PC-9 (cell line): ENCODE measurements at places on chromosomes 7 and 10.
A peak's percentile ranks its signal among the peaks of the same experiment; 100 is the strongest.

- no peak for DNase-seq
These were observed 70.8 kb downstream of the NKX6-2 start for GRCh38 chr10:132714986-132715775.

DNA sequence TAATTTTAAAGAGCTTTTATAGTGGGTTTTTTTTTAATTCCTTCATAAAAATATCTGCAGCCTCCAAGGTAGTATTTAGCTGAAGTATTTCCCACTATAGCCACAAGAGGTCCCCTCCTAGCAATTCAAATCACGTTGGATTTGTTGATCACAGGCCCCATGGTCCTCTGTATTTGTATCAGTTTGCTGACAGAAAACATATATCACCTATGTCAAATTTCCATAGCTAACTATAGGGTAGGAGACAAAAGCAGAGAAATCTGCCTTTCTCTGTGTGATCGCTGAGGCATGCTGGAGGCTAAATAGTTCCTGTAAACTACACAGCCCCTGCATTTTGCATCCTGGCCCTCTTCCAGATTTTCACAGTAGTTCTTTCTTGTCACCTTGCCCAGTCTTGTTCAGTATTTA lies 1.7 kb upstream of the CTNNA3 start:
- DNase-seq, result peak; percentile 14

DNA sequence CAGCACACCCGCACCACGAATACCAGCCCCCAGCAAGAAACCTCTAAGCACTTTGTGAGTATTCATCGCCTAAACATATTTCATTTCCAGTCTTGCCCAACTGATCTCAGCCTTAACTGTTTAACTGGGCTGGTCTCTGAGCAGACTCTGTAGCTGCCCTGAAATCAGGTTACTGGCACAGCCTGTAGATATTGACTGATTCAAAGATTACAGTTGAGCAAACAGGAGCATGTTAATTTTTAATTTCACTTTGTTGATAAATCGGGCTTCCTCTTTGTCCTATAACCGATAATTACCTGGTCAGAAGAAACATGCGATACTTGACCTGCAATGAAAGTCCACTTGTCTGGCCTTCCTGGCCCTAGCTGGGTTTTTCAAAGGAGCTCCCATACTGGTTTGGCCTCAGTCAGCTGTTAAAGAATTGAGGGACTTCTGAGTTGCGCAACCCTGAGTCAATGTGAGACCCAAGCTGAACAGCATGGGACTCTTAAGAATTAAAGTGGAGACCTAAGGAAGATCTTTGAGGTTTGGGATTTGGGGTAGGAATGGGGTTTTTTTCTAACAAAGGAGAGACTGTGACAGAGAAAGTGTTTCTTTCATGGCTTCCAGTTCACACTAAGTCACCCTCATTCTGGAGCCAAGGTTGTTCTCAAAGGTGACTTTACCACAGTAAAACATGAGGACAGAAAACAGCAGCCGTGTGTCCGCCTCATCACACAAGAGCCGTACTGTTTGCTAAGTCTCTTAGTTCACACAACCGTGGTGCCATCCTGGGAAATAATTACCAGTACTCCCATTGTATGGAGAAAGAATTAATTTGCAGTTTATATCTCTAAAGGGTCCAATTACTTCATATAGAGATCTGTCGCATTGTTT lies 75.9 kb downstream of the PPP1R3C start:
- DNase-seq, result no peak

GRCh38 chr7:81924494-81924893 lies 154.6 kb upstream of the HGF start:
- no peak for DNase-seq

DNA sequence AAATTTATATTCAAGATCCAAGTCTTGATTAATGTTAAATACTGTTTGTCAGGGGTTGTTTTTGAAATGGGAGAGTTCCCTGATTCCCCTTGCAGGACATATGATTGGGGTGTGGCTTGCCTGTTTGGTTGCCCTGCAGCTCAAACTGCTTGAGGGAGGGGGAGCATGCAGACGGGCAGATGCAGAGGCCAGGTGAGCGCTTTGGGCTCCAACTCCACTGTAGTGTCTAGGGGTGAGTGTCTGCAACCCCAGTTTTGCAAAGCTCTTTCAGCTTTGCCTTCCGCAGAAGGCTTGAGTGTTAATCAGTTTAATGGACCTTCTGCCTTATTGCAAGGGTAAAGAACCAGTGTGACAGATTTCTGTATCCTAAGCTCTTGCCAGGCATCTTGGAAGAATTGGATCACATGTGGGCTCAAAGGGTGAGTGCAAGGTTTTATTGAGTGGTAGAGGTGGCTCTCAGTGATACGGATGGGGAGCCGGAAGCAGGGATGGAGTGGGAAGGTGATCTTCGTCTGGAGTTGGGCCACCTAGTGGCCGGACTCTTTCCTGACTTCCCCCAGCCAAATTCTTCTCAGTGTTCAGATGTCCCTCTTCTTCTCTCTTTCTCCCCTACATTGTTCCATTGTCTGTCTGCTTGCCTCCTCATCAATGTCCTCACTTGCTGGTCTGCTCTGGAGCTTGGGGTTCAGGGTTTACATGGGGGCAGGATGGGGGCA lies 479.7 kb downstream of the ATRNL1 start:
- DNase-seq, result no peak

- no peak for DNase-seq
These were observed 64.0 kb downstream of the CDC123 start for GRCh38 chr10:12259988-12260387.

- DNase-seq, result no peak
These were observed 17.1 kb downstream of the PLXDC2 start for GRCh38 chr10:19833170-19833824.

DNA sequence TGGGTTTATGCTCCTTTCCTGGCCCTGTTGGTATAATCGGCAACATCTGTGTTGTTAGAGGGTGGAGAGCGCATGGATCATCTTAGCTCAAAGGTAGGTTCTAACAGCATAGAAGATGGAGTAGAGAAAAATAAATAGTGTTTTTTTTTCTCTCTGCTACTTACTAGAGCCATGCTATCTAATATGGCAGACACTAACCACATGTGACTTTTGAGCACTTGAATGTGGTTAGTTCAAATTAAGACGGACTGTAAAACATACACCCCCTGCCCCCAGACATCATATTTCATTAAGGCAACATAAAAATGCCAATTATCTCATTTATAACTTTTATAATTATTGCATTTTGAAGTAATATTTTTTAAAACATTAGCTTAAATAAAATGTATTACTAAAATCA lies 525.1 kb downstream of the KIF20B start:
- DNase-seq, result no peak

DNA sequence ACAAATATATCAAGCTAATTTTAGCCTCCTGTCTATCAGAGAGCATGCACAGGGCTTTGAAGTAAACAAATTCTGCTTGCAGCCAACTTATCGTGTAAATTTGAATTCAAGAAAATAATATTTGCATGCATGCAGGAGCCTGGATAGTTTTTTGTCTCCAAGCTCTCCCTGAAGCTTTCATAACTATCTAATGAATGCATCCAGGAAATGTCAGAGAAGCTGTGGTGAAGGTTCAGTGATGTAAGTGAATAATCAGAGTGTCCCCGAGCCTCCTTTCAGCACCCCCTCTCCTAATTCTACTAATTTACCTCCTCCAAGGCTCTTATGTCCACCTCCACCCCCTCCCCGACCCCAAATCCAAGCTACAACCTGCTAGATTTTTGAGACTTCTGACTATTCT lies 172.0 kb upstream of the ZNF32 start:
- DNase-seq, result no peak

GRCh38 chr10:69338133-69338456 lies 59.8 kb downstream of the HK1 start:
- DNase-seq, result no peak

DNA sequence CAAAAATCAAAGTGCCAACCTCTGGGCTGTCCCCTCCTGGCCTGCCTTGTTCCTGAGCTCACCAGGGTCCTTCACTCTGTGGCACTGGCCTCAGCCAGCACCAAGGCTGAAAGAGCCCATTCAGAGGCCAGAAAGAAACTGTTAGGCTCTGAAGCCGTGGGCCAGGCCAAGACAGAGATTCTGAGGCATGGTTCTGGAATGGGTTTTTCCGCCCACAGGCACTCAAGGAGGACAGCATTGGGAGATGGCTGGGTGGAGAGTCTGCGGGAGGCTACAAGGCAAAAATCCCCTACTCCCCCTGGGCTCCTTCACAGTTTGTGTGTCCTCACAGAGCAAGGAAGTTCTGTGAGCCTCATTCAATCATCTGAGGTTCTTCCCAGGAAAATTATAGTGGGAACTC lies 31.7 kb downstream of the GRIFIN start:
- DNase-seq, result no peak

GRCh38 chr7:117982071-117983055 lies 109.1 kb upstream of the CTTNBP2 start:
- DNase-seq, result no peak

DNA sequence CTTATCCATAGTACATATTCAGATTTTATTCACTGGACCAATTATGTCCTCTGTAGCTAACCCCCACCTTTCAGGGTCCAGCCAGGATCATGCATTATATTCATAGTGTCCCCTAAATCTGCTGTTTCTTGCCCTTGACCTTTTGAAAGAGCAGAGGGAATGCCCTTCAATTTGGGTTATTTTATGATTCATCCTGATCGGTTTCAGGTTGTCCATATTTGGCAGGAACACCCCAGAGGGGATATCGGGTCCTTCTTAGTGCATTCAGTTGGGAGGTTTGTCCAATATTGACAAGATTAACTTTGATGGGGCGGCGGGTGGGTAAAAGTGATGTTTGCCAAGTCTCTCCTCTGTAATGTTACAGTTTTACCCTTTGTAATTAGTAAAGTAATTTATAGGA lies 60.9 kb downstream of the SHH start:
- DNase-seq, result no peak

GRCh38 chr10:132539894-132540293 lies 2.3 kb downstream of the INPP5A start:
- no peak for DNase-seq

- DNase-seq, result no peak
These were observed 242.9 kb downstream of the GRID1 start for GRCh38 chr10:86123715-86124114.

DNA sequence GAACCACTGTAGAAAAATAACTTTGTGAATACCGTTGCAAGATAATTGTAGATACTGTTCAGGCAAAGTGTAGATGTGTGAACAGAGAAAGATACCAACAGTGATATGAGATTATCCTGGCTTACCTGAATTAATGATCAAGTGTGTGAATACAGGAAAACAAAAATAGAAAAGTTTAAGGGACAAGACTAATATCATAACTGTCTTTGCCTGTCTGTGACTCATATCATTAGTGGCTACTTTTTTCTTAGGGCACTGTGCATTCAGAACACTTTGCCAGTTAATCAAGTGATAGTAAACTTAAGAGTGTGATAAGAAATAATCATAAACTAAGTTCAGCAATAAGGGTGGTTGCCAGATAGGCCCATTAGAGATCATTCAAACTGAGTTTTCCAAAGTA lies 323.0 kb upstream of the LRGUK start:
- DNase-seq, result no peak

DNA sequence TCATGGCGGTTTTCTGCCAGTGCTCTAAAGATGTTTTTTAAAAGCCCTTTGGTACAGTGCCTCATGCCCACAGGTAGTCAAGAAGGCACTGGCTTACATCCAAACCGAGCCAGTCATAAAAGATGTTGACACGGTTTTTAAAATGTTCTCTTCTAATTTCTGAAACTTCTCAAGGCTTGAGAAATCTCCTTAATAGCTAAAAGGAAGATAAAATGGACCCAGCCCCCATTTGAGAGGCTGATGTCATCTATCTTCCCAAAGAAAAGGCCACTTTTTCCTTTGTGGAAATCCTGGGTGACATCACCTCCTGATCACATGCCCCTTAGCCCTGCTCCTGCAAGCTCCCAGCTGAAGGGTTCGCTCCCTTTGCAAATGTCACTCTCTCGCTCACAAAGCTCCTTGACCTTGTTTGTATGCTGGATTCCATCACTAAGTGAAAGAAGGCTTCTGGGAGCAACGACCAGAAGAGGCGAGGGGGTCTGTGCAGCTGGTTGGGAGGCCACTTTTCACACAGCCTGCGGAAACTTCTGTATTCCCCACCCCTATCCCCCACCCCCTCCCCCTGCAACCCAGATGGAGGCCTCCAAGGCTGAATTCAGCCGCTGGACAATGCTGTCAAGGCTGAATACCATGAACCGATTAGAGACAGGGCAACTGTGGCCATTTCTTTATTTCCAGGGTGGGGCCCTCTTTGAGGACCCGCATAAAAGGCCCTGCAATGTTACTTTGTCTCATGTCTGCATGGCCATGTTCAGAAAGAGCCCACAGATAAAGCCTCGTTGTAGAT lies 122.8 kb downstream of the CUBN start:
- DNase-seq, result no peak

DNA sequence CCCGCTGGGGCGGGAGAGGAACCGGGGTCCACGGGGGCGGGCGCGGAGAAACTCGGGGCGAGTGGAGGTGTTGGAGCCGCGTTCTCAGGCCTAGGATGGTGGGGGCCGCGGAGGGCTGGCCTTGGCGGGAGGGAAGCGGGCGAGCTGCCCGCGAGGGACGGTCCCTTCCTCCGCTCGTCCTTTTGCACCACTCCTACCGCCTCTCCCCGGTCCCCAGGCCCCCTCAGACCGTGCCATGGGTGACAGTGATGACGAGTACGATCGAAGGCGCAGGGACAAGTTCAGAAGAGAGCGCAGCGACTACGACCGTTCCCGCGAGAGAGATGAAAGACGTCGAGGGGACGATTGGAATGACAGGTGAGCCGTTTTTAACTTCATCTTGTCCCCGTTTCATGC lies 451 bp downstream of the SRRT start:
- DNase-seq, result no peak

DNA sequence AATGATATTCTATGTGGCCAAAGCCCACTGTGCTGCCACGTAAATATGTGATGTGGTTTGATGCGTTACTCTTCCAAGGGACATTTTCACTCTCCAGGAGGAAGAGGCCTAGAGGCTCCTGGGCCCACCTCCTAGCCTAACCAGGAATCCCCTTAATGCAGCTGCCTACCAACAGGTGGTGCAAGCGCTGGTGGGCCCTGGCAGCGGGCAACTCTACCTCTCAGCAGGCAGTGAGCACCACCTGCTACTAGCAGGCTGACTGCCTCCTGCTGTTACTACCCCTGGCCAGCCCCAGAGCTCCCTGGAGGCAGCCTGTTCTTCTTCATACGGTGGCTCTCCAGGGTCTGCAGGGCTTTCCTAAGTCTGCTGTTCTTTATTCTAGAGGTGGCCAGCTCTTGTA lies 62.8 kb downstream of the CDH23 start:
- no peak for DNase-seq
